Hematopoietic multipotent progenitor cell treated with erythropoietin and hydrocortisone succinate and interleukin-3 and kit ligand, for 4 days (in vitro differentiated cells): ENCODE measurements at places on chromosomes 7 and 10.

GRCh38 chr10:58756130-58756719, 243.6 kb downstream of the BICC1 start:
- DNase-seq: no peak

DNA sequence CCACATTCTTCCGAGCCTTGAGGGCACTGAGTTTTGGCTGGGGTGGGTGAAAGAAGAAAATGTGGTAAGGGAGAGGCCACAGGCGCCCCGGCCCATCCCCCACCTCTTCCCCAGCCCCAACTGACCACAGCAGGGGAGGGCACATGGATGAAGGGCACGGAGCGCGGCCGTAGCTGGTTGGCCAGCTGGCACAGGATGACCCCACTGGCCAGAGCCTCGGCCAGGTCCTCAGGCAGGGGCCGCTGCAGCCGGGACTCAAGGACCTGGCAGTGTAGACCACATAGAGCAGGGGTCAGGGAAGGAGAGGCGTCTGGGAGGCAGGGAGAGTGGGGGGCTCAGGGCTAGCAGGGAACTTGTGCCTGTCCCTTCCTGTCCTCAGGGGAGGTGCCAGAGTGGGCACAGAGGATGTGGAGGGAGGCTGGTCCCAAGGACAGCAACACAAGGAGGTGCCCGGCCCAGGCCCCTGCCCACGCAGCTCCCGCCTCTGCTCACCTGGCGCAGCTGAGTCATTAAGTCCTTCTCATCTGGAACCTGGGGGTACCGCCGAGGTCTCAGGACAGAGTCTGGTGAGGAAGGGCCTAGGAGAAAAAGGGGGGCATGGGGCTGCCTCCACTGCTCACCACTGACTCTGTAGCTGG, 2.2 kb upstream of the SAP25 start:
- DNase-seq: no peak

DNA sequence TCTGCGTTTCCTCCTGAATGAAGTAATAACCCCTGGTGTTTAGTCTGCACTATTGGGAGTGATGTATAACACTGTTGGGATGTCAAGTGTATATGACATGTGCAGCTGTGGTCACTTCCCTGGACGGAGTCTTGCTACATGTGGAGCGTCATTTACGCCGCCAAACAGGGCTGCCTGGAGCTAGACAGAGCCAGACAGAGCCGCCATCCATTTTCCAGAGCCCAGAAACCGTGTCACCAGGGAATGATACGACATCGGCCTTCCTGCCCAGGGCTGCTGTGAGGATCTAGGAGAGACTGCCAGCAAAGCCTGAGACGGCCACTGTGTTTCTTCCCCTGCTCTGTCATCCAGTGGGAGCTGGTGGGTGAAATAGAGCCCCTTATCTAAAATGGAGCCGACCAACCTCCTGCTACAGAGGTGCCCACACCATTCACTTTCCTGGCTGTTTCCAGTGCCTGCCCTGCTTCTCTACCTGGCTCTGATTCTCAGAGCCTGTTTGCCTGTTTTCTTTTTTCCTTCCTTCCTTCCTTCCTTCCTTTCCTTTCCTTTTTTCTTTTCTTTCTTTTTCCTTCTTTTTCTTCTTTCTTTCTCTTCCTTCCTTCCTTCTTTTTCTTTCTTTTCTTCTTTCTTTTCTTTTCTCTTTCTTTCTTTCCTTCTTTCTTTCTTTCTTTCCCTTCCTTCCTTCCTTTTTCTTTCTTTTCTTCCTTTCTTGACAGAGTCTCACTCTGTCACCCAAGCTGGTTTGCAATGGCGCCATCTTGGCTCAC, 13.3 kb upstream of the FGFR2 start:
- DNase-seq: no peak

DNA sequence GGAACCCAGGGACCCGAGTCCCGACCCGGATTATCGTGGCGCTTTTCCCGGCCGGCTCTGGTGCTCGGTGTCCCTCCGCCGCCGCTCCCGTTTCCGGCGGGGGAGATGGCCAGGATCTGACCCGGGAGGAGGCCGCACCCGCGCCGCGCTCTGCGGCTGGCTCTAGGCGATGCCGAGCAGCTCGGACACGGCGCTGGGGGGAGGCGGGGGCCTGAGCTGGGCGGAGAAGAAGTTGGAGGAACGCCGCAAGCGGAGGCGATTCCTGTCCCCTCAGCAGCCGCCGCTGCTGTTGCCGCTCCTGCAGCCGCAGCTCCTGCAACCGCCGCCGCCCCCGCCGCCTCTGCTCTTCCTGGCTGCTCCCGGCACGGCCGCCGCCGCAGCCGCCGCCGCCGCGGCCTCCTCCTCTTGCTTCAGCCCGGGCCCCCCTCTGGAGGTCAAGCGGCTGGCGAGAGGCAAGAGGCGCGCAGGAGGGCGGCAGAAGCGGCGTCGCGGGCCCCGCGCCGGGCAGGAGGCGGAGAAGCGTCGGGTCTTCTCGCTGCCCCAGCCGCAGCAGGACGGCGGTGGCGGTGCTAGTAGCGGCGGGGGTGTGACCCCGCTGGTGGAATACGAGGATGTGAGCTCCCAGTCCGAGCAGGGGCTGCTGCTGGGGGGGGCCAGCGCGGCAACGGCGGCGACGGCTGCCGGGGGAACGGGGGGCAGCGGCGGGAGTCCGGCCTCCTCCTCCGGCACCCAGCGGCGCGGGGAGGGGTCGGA, 593 bp downstream of the CDK13 start:
- DNase-seq: peak; percentile 65

- no peak for DNase-seq
Observed at GRCh38 chr7:52406808-52407207, 628.6 kb upstream of the POM121L12 start.

DNA sequence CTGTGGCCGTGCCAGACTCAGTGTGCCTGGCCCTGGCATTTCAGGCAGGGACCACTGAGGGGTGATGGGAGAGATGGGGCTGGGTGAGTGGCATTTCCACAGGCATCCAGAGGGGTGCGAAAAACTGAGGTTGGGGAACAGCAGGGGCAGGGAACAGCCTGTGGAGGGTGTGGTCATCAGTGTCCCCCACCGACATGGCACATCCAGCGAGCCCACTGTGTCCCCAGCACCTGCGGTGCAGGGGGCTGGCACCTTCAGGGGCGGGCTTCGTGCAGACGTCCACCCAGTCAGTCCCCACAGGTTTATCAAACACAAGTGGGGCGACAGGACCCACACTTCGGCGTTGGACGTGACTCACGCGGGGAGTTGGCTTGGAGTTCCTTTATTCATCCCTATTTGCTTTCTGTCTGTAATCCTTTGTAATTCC, 14.8 kb downstream of the CUX1 start:
- DNase-seq: no peak

DNA sequence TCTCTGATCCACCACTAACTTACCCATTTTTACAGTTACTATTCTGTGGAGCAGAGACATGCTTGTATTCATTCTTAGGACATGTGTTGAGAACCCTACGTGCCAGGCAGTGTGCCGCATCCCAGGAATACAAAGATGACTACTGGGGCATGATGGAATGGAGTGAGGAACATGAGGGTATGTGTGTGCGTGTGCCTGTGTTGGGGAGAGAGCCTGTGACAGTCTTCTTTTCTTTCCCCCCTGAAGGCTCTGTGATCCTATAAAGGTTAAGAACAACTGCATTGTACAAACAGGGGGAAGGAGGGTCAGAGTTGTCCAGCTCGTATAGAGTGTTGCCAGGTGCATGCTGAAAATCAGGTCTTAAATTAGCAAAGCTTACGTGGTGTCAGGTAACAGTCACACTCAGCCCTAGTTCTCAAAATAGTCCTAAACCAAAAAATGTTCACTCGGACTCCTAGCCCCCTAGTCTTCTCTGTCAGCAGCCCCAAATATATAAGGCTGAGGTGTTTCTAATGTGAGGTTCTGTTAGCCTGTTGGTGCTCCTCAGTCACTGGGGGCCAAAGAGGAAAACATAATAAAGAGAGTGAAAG, 161.9 kb downstream of the CELF2 start:
- no peak for DNase-seq

GRCh38 chr7:20454202-20454601, 123.5 kb downstream of the ITGB8 start:
- DNase-seq: no peak

DNA sequence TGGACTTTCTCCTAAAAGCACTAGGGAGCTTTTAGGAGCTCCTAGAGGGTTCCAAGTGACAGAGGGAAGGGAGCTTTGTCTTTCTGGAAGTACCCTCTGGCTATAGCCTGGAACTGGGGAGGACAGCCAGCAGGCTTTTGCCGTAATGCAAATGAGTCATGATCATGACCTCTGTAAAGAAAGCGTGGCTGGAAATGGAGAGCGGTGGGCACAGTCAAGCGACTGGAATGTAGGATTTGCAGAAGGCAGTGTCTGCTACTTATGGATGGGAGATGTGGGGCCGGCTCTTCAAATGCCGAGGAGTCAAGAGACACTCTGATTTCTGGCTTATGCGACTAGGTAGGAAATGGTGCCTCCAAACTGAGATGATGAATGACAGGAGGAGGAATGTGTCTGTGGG, 34.6 kb upstream of the PLPP4 start:
- DNase-seq: no peak

- no peak for DNase-seq
Observed at GRCh38 chr7:93212881-93213280, 13.4 kb downstream of the HEPACAM2 start.
